Neural crest cell (in vitro differentiated cells): ENCODE measurements at places on chromosomes 1 and 21.

- DNase-seq: no peak
Measured at GRCh38 chr21:45959779-45960390, 21.7 kb upstream of the COL6A1 start.

GRCh38 chr21:31459457-31459856 is 115.4 kb upstream of the TIAM1 start:
- DNase-seq: no peak

GRCh38 chr1:55854911-55855310 is 639.7 kb upstream of the USP24 start:
- DNase-seq: no peak

- DNase-seq: no peak
Measured at GRCh38 chr21:33668180-33668579, 25.9 kb downstream of the ITSN1 start.

DNA sequence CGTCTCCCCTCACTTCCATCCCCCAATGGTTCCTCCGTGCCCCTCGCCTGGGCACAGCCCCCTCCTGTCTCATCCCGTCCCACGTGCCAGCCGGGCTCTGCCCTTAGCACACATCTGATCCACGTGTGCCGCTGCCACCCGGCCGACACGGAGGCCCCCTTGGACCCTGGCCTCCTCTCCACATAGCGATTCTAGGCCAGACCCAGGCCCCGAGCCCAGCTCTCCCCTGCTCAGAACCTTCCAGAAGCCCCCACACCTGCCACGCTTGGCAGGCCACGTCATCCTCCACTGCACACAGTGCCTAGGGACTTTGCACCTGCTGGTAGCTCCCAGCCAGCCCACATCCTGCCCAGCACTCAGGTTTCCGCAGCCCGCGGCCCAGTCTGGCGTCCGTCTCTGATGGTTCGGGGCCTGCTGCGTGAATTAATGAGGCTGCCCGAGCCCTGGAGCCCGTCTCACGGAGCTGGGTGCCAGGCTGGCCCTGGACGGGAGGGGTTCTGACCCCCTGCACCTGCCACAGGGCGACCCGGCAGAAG is 20.1 kb downstream of the PLCH2 start:
- no peak for DNase-seq

DNA sequence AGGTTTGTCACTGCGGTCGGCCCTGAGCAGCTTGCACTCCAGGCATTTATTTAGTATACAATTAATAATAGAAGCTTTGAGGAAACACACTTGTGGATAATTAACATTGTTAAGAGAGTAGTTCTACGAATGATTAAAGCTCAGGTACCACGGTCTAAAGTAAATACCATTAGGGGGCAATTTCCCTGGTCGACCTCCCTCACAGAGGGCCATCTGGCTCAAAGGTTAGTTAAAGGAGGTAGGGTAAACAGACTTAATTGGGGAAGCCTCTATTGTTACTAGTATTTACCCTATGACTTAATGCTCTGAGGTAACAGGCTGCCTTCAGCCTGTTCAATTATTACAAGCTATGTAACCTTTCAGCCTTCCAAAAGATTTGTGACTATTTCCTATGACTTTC is 122.3 kb upstream of the SLC44A3 start:
- no peak for DNase-seq

DNA sequence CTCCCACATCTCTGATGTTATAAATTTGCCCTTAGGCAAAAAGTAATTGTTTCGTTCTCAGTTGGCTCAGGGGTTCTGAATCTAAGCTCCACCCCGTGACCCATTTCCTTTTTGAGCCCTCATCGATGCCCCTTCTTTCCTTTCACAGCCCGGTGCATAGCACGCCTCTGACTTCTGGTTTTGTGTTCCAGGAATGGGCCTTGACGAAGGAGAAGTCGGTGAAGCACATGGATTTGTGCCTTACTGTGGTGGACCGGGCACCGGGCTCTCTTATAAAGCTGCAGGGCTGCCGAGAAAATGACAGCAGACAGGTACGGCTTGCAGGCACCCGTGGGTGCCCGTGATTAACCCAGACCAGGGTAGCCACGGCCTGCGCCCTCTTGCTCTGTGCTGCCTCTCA is 151.9 kb downstream of the PGBD5 start:
- DNase-seq: no peak

- no peak for DNase-seq
Measured at GRCh38 chr1:245575710-245576109, 420.9 kb downstream of the KIF26B start.
